ENCODE measurements at places on chromosomes 7 and 10.

GRCh38 chr10:88162852-88163251, 299.4 kb downstream of the PTEN start:
- DNase-seq = no peak

GRCh38 chr10:124825702-124826101, 24.1 kb downstream of the ABRAXAS2 start:
- DNase-seq = no peak

DNA sequence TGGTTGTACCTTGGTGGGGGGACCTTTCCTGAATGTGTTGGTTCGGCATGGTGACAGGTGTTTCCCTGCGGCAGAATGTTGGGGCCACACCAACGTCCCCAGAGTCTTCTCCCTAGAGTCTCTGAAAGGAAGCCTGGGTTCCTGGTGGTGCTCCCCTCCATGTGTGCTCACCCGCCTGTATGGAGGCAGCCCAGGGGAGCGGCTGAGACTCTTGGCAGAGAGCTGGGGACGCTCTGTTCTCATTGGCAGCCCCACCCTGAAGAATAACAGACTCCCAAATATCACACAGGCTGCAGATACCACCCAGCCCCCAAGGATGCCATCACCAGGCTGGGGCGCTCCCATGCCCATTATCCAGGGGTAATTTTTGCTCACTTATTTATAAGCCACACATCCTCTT, 34.8 kb downstream of the CHST12 start:
- no peak for DNase-seq

- no peak for DNase-seq
Measured at GRCh38 chr7:43785420-43785819, 26.9 kb downstream of the BLVRA start.

DNA sequence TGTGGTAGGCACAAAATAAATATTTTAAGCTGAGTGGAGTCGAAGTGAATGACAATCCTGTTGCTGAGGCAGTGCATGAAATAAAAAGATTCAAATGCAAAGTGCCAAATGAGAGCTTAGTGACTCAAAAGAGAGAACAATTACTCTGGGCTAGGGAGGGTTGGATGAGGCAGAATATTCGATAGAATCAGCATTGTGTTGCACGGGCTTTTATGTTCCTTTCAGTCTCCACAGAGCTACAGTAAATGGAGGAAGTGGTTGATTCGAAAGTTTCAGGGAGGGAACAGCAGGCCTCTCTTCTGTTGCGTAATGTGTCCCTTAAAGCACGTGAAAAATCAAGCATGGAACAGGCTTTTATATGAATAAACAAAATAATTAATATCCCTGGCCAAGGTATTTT, 599.3 kb upstream of the CELF2 start:
- no peak for DNase-seq

DNA sequence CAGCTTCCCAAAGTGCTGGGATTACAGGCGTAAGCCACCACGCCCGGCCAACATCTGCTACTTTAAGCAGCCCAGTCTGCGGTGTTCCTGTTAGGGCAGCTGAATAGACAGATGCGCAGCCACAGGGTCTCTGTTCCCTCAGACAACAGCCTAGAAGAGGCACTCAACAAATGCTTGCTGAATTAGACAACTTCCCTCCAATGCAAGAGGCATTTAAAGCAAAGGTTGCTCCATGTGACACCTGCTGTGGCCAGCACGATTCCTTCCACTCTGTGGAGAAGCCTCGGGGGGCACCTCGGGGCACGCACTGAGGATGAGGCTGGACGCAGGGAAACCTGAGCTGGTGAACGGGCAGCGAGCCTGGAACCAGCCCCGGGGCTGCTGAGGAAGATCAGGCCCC, 237.8 kb downstream of the MAD1L1 start:
- DNase-seq = no peak

DNA sequence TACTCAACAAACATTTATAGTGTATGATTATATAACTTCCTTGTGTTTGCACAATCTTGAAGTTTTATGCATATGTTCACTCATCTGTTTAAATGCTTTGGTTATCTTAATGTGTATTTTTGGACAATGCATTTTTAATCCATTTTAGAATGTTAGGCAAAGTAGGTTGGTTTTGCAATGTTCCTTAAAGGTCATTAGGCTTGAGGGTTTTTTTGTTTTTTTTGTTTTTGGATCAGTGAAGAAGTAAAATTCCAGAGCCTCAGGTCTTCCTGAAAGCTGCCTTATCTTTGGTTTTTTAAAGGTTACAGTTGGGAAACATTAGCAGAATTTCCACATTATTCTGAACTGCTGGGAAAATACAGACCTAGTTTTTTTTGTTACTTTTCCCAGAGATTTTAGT, 12.8 kb downstream of the MDFIC start:
- DNase-seq = no peak

DNA sequence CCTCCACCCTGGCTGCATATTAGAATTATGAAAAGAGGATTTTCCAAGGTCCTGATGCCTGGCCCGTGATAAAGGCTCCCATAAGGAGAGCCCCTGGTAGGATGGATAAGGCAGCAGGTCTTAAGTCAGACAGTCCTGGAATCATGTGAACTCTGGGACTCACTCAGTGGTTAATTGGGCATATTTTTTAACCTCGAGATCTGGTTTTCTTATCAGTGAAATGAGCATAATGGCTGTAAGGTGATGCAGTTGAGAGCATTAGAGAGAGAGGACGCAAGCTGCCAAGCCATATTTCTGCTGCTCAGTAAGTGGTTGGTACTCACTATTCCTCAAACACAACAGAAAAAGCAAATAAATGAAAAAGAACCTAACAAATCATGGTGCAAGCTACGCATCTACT, 37.8 kb downstream of the TARP start:
- DNase-seq = no peak

DNA sequence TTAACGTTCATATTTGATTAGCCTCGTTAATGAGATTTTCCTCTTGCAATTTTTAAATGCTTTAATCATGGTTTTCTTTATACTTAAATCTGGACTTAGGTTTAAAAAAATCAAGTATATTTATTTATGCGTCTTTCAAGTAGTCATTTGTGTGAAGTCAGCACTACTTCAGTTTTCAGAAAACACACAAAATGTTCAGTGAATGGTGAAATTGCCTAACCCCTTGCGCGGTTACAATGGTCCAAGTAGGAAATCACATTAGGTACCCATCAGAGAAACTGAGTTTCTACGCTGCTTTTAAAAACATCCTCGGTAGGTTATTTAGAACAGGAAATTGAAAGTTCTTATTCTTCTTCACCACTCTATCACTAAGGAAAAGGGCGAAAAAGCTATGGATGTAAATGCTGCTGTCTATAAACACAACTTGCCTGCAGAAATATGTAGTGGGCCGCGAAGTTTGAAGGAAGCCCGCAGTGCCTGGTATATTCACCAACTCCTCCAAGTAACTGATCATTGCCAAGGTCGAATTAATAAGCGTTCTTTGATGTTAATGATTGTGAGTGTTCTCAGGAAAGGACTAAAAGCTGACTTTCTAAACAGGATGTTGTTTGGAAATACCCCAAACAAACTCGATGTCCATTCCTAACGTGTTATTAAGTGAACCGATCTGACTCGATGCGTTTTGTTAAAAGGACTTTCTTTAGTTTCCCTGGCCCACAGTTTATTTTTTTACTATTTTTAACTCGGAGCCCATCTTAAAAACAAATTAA, 1.0 kb downstream of the SYPL1 start:
- DNase-seq = no peak

DNA sequence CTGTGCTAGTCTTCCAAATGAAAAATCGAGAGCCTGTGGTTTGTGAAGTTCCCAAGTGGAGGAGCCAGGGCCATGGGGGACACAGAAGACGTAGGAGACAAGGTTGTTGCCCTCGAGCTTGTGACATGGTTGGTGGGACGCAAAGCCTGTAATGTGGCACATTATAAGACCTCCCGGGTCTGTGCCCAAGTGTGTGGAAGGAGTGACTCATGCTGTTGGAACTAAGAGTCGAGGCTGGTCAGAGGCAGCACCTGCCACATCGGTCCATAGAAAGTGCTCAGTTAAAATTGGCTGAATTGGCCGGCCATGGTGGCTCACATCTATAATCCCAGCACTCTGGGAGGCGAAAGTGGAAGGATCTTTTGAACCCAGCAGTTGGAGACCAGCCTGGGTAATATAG, 27.0 kb upstream of the PODXL start:
- DNase-seq = no peak

- no peak for DNase-seq
Measured at GRCh38 chr10:45209888-45210287, 105.5 kb downstream of the OR13A1 start.

- DNase-seq = no peak
Measured at GRCh38 chr7:94375691-94376090, 19.0 kb upstream of the COL1A2 start.

GRCh38 chr7:129989466-129989865, 36.7 kb upstream of the UBE2H start:
- no peak for DNase-seq

DNA sequence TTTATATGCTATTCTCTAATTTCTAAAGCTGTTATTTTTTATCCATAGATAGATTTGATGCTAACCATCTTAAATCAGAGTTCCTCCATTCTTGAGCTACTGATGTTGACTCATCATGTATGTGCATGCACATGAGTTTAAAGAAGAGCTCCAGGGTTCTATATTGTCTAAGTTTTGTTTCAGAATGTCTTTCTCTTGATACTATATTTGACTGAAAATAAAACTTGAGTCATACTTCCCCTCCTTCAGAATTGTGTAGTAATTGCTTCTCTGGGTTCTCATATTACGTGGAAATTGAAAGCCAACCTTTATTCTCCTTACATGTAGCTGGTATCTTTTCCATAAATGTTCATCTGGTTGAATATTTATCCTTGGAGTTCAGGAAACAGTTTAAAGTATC, 89.4 kb downstream of the LRRTM3 start:
- DNase-seq = no peak

GRCh38 chr10:2529945-2530344, 537.4 kb upstream of the PFKP start:
- no peak for DNase-seq

- DNase-seq = no peak
Measured at GRCh38 chr10:12348294-12348869, 965 bp upstream of the CAMK1D start.

DNA sequence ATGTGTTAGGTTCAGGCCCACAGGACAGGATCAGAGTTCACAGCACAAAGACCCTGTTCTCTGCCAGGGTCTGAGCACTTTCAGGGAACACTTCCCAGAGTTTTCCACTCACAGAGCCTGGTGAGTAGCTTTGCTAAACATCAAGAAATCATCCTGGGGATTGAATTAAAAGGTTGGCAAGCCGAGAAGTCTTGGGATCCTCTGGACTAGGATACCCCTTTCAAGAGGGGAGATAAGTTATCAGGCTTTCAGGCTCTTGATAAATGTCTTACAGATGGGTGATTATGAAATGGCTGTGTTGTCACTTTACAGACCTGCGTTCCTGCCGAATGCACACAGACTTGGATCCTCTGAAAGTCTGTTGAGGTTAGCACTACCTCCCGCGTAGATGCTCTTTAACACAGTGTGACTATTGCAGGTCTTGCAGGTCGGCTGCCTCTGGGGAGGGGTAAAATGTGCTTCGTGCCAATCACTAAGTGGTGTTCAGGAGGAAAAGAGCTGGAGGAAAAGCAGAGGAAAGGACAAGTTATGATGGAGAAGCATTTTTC, 473.5 kb upstream of the AKR1E2 start:
- no peak for DNase-seq

DNA sequence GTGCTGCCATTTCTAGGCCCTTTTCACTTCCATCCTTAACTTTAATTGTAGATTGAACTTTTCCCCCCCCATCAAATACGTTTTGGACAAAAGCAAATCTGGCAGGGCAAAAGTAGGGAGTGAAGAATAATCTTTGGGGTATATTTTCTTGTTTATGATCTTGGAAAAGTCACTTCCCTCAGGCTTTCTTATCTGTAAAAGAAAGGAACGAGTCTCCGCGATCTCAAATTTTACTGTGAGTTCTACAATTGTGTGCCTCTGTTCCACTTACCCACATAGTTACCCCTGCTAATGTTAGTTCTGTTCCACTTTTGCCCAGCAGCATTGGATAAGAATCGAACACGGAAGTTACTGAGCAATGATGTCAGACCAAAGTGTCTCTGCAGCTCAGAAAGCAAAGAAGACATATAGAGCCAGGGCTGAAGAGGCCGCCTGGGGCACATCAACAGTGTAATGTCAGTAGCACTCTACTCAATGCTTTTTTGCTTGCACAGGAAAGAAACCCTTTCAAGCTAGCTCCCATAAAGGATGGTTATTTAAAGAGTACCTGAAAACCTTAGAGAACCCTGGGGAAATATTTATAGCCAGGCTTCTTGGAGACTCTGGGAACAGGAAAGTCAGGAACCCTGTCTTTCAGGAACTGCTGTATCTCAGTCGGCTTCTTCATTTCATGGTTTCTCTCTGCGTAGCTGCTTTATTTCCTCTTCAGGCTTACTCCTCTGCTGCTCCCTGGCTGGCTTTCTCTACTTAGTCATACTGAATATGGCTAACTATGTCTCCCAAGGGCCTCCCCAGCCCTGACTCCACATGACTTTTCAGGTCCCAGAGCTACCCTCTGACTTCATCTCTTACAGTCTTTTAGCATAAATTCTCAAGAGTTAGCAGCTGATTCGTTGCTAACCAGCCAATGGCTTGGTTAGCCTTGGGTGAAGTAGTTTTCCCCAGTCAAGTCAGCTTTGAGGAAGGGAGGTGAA, 123.7 kb upstream of the FAM3C start:
- no peak for DNase-seq

DNA sequence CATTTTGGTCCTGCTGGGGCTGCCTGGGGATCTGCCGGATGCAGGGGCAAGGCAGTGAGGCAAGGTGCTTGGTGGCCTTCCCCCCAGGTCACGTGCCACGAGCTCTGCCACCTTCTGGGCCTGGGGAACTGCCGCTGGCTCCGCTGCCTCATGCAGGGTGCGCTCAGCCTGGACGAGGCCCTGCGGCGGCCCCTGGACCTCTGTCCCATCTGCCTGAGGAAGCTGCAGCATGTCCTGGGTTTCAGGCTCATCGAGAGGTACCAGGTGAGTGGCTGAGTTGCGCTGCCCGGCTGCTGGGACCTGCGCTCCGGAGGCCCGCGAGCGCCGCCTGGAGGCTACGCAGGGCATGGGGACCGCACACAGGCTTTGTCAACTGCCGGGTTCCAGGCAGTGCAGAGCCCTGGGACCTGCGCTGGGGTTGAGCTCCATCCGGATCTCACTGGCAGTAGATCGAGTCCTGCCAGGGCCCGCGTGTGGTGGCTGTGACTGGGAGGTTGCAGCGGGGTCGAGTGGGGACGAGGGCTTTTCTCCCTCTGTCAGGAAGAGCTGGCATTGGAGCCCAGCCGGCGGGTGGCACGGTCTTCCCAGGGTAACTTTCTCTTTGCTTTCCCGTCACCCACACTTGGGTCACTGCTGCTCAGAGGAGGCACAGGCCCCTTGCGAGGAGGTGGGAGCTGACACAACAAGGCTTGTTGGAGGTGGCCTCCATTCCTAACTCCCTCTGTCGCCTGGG, 21.7 kb downstream of the AMZ1 start:
- DNase-seq = no peak
